ENCODE measurements at places on chromosomes 2 and 18.

DNA sequence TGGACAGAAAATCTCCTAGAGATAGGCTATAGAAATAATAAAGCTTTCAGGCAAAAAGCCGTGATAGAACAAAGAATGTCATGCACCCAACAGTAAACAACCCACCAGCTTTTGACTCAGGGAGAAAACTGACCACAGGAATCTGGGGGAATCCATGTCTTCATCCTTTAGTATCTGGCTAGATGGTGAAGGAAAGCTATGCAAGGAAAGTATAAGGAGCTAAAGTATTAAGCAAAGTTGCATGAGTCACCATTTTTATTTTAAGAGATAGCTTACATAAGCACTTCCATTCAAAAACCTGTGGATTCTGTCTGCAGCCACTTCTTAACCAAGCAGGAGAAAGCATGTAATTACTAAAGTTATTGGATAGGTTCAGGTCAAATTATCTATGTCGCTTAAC lies 363.8 kb downstream of the LRP1B start:
- DNase-seq: no peak

GRCh38 chr2:209864716-209865295 lies 93.2 kb downstream of the UNC80 start:
- DNase-seq: no peak

GRCh38 chr2:197926673-197927072 lies 122.3 kb downstream of the PLCL1 start:
- no peak for DNase-seq

- DNase-seq: no peak
These were observed 135.2 kb upstream of the ACVR2A start for GRCh38 chr2:147709655-147710054.

GRCh38 chr2:68741805-68742306 lies 7.2 kb downstream of the ARHGAP25 start:
- peak; percentile 41 for DNase-seq

DNA sequence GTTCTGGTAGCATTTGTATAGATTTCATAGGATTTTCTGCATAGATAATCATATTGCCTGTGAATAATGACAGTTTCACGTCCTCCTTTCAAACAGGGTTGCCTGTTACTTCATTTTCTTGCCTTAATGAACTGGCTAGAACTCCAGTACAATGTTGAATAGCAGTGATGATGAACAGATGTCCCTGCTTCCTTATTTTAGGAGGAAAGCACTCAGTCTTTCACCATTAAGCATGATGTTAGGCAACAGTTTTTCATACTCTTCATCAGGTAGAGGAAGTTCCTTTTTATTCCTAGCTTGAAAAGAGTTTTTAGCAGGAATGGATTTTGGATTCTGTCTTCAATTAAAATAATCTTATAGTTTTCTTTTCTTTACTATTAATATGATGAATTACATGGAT lies 39.7 kb downstream of the C2orf76 start:
- peak; percentile 55 for DNase-seq

GRCh38 chr2:105774781-105775337 lies 30.1 kb downstream of the NCK2 start:
- no peak for DNase-seq

- DNase-seq: no peak
These were observed 2.1 kb downstream of the PLA2R1 start for GRCh38 chr2:160060297-160060696.

Data from inflammatory macrophage treated with lipopolysaccharide for 1 hour (primary cell).